Naive thymus-derived CD4-positive, alpha-beta T cell (primary cell): ENCODE measurements at places on chromosomes 2 and 18. TPM values are rescaled to one million over a fixed set of nuclear protein-coding genes. Genes with fewer than 3 reads are reported as not detected.

GRCh38 chr18:35451032-35451431 is 46.7 kb downstream of the INO80C start:
- no peak for DNase-seq

GRCh38 chr2:171688129-171688465 is 828 bp downstream of the DYNC1I2 start:
- DNase-seq: no peak

GRCh38 chr2:12501469-12502158 is 215.1 kb upstream of the TRIB2 start:
- no peak for DNase-seq

DNA sequence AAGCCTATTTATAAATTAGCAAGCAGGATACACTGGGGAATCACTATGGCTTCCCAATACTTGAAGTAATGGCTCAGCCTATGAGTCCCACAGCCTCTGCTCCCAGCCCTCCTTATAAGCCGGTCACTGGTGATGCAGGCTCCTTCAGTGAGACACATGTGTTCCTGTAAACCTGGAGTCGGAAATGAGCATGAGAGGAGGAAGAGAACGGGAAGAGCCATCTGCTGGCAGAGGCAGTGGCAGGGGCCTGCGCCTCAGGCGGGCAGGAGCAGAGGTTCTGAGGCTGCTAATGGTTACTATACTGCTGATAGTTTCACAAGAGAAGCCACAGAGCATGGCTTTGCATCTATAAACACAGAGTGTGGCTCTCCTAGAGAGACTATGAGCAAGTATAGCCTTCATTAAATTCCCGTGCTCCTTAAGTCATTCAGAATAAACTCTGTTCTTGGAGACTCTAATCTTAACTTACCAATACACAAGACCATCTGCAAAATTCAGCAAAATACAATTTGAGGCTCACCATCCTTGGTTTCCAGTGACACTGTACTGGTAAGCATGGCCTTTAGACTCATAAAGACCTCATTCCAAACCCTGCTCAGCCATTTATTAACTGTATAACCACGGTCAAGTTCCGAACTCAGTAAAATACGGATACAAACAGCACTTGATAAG is 63.3 kb downstream of the FBXO15 start:
- DNase-seq: no peak

DNA sequence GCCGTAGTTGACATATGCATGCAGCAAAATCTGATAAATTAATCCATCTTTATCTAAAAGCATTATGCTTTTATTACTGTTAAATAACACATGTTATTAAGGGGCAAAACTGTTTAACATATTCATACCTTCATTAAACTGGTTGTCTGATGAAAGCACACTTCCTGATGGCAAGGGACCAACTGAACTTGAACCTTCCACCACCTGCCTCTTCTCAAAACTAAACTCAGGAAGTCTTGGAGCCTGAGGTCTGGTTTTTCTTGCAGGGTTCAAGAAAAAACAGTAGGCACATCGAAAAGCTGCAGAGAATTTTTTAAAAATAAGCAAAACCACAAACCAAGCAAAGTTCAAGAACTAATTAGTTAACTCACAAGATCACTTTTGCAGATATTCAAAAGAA is 64.9 kb downstream of the LNPK start:
- no peak for DNase-seq

DNA sequence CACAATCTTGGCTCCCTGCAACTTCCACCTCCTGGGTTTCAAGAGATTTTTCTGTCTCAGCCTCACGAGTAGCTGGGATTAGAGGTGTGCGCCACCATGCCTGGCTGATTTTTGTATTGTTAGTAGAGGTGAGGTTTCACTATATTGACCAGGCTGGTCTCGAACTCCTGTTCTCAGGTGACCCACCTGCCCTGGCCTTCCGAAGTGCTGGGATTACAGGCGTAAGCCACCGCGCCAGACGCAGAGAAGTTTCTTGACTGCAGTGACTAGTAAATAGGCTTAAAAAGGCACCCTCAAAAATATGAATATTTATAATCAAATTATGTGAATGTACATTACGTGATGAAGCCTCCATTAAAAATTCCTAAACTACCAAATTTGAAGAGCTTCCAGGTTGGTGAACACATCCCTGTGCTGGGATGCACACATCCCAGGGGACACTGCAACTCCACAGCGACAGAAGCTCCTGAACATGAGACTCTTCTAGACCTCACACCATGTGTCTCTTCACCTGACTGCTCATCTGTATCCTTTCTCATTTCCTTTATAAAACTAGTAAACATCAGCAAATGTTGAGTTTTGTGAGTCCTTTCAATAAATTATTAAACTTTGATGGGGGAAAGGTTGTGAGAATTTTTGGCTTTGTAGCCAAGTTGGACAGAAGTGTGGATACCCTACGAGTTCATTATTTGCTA is 203.3 kb upstream of the SPOPL start:
- no peak for DNase-seq

DNA sequence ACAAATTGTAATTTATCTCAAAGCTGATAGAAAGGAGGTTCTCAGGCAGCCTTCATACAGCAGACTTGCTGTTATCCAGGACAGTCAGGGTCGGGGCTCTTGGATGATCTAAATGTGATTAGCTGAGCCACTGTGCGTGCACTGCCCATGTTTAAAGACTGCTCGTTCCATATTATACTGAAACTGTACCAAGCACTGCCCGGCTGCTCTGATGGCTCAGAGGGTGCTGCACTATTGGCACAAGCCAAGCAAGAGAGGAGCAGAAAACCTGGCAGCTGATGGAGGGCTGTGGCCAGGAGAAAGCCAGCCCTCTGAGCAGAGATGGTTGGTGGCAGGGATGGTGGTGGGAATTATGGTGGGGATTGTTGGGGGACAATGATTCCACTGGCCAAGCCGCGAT is 63.4 kb downstream of the COL6A3 start:
- DNase-seq: no peak

GRCh38 chr2:954687-955000 is 4.0 kb downstream of the SNTG2 start:
- DNase-seq: no peak

DNA sequence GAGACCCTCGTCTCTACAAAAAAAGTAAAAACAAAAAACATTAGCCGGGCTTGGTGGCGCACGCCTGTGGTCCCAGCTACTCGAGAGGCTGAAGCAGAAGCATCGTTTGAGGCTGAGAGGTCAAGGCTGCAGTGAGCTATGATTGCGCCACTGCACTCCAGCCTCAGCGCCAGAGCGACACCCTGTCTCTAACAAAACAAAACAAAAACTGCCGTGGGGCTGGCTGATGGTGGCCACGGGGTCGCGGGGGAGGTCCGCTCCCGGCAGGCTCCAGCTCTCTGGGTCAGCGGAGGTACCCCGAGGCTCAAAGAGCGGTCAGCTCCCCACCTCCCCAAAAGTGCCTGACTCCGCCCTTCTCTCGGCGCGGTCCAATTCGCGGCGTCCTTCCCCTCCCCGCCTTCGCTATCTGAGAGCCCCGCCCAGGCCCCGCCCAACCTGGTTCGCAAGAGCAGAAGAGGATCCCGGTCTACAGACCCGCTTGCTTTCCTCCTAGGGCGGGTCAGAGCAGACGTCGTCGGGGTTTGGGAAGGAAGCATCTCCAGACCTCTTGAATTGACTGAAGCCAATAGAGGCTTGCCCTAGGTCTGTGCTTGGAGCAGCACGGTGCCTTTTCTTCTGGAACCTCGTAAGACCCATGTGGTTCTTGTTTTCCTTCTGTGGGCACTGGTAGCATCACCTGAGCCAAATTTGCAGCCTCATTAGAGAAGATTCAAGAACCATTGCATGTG is 7.8 kb downstream of the RAX start:
- no peak for DNase-seq

DNA sequence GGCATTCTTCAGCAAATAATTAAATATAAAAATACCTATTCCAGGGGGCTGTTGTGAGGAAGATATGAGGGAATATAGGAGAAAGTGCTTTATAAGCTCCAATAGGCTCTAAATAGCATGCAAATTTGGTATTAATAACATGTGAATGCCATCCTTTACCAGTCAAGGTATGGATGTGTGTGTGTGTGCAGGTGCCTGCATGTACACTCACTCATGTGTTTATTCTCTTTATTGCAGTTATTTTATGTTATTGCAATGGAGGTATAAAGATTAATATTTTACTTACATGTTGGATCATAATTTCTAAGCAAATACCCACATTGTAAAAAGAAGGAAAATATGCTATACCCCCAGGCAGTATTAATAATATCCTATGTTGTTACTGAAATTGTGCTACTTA is 1093.0 kb upstream of the GYPC start:
- no peak for DNase-seq

GRCh38 chr2:149595056-149595963 is 7.7 kb upstream of the MMADHC start:
- no peak for DNase-seq

DNA sequence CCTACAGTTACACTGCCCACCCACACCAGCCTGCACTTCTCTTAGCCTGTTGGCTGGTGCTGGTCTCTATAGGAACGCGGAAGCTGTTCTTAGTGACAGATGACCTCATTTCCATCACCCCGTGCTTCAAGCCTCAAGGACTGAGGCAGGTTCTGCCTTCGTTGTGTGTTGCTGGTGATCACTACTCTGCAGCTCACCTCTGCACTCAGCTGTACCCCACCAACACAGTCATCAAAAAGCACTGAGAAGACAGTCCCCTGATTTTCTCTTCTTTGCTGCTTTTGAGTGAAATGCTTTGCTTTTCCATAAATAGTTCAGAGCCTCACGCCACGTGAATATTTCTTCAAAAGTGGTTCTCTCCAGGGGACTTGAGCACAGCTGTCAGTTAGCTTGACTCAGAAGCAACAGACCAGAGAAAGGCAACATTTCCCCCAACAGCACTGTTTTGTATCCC is 225.7 kb upstream of the CCDC150 start:
- no peak for DNase-seq

DNA sequence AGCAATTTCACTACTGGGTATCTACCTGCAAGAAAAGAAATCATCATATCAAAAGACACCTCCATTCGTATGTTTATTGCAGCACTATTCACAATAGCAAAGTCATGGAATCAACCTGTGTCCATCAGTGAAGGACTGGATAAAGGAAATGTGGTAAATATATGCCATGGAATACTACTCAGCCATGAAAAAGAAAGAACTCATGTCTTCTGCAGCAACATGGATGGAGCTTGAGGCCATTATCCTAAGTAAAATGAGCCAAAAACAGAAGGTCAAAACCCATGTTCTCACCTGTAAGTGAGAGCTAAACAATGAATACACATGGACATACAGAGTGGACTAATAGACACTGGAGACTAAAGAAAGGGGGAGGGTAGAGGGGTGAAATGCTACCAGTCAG is 322.2 kb downstream of the ZNF521 start:
- DNase-seq: no peak

- no peak for DNase-seq
Measured at GRCh38 chr18:3816610-3817363, 366.8 kb downstream of the TGIF1 start.

DNA sequence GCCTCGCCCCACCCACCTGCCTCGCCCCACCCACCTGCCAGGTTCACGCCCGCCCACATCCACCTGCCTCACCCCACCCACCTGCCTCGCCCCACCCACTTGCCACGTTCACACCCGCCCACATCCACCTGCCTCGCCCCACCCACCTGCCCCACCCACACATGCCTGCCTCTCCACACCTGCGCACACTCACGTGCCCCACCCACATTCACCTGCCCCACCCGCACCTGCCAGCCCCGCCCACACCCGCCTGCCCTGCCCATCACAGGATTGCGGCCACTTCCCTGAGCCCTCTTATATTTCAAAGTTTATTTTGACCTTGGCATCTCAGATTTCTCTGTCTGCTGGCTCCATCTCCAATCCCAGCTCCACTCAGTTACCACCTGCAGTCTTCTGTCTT is 217.5 kb upstream of the SOX11 start:
- no peak for DNase-seq

DNA sequence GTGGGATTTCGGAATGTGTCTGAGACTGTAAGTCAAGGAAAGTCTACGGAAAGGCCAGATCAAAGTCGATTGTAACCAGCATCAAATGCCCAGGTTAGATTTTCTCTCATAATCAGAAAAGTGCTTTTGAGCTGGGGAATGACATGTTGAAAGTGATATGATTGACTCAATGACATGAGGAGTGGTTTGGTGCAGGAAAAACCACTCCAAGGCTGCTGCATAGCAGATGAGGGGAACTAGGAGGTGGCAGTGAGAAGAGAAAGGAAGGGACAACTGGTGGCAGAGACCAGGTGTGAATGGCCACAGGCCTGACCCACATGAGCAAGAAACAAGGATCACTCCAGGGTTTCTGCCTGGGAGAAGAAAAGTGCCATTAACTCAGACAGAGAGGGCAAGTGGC is 822 bp downstream of the SLC35F6 start:
- no peak for DNase-seq

- no peak for DNase-seq
Measured at GRCh38 chr2:66573821-66574233, 138.9 kb downstream of the MEIS1 start.

DNA sequence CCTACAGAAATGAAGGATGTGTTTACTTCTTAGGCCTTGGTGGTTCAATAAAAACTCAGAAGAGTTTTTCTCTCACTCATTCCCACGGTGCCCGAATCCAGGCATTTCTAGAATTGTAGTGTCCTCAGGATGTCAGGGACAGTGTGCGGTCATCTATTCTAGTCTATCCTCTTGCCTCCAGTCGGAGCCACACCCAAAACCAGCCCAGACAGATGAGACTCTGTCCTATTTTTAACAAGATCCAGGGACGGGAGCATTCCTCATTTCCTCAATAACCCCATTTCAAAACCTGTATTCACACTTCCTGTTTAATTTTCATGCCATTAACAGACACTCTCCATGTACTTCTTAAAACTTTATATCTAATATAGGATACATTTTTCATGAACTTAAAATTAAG is 11.6 kb upstream of the RBMS1 start:
- DNase-seq: no peak

- no peak for DNase-seq
Measured at GRCh38 chr2:9307535-9307934, 100.9 kb downstream of the ASAP2 start.

The CARF gene
- total RNA-seq: 31.2 TPM

The REG3A gene
- total RNA-seq: not detected

The OTX1 gene
- not detected for total RNA-seq

The GNAL gene
- 0.62 TPM for total RNA-seq

The ZBTB7C gene
- not detected for total RNA-seq

The C2orf49 gene
- total RNA-seq: 26.5 TPM
